MCF 10A (cell line): ENCODE measurements at places on chromosomes 6 and 20.
A peak's percentile ranks its signal among the peaks of the same experiment; 100 is the strongest.

DNA sequence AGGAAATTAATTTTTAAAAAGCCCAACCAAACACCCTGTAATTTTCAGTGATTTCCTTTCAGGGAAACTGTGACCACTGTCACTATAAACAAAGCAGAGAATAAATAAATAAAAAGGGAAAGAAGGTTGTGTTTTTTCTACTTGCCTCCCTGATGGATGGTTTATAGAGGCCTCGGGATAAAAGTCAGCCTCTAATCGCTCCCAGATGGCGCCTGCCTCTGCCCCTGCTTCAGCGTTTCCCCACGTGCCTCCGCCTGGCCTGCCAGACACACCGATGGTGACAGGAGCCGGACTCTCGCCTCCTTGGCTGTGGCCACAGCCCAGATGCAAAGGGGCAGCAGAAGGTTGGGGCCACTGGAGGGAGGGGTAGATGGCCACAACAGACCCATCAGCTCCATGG lies 327.7 kb downstream of the CDC5L start:
- DNase-seq, result no peak

DNA sequence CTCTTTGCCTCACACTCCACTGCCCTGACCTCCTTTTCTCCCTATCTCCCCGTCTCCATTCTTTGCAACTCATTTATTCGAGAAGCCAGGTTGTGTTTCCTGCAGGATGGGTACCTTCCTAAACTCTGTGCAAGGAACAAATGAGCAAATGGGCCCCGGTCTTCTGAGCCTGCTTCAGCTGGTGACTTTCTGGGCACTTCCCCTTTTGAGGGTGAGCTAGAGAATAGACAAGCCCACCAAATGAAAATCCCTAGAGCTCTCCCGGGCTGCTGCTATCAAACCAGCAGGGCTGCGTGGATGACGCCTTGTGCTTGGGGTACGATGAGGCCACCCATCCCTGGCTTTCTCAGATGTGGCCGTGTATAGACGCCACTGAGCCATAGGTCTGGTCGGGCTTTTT lies 91.0 kb upstream of the FOXA2 start:
- no peak for DNase-seq

GRCh38 chr6:27495386-27496135 lies 22.7 kb upstream of the ZNF184 start:
- DNase-seq, result peak; percentile 71

GRCh38 chr6:140669321-140669720 lies 1294.9 kb upstream of the CITED2 start:
- no peak for DNase-seq

GRCh38 chr20:33132513-33133372 lies 35.2 kb upstream of the BPIFA2 start:
- DNase-seq, result no peak

DNA sequence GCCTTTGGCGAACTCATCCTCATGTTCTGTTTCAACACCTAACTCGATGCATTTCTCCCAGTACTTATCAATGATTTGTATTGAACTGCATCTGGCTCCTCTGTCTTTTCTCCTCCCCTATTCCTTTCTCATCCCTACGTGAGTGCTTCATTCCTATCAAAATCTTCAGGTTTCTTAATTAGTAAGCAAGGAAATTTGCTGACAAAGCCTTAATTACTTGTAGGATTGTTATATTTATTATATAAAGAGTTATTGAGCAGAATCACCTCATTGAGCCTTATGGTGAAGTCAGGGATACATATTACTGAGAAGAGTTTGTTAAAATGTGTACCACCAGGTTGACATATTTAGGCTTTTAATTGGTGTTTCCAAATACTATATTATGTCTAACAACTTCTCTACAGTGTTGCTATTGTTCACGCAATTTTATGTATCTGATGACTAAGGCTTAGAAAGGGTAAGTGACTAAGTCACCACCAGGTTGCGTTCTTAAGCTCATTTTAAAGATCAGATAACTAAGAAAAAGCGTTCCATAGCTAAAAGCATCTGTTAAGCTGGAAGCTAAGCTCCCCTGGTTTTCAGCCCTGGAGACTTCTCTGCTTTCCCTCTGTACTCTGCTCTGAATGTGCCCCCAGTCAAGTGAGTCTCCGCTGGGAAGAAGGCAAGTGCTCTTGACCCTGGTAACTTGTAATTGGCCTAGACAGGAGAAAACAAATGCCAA lies 18.9 kb downstream of the SCGN start:
- peak; percentile 38 for DNase-seq

DNA sequence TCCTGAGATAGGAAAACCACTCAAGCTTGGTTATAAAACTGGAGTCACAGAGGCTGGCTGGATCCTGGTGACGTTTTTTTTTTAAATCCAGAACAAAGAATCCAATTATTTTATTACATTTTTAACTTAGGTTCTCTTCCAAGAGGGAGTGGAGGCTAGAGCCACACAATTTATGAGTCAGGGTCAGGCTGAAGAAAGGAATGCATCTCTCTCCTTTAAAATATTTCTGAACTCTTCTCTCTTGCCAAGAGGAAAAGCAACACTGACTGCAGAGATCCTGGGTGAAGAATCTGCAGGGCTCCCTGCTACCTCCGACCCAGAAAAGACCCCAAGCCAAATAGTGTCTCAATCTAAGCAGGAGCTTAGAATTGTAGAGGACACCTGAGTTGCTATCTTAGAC lies 88.5 kb upstream of the SSTR4 start:
- no peak for DNase-seq

DNA sequence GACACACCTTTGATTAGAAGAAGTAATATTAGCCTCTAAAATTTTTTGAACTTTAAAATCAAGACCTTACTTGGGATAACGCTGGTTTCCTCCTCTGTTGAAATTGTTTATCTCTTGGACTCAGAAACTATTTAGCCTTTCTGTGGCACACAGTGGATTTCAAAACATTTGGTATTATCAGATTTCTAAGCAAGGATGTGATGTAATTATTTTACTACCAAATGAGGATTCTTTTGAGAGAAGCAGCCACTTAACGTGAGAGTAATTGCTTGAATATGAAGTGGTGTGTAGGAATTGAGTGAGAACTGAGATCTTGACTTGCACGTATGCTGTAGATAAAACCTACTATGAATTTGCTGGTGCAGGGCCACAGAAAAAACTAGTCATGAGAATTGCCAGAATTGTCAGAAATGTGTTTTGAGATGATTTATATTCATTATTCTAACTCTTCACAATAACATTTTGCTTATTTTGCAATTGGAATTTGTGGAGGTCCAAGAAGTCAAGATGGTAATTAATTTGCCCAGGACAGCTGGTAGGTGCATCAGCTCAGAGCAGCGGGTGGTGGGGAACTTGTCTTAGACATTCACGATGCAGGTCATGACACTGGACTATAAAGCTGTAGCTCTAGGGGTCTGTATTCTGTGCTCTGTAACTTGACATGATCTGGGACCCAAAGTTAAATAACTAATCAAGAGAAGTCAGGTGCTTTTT lies 53.4 kb downstream of the AKAP12 start:
- no peak for DNase-seq

DNA sequence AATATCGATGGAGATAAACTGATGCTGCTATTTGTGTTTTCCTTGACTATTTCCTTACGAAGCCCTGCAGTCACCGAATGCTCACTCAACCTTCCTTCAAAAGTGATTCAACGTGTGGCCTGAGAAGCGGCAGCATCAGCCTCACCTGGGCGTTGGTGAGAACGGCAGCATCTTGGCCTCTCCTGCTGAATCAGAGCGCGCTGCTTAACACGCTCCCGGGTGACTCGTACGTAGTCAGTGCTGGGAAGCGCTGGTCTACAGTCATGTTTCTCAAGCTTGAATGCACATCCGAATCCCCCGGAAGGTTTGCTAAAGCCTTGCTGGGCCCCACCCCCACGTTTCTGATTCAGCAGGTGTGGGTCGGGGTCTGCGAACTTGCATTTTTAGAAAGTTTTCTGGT lies 214.1 kb upstream of the RREB1 start:
- peak; percentile 21 for DNase-seq
